ENCODE measurements at places on chromosomes 11 and 22. TPM values are rescaled to one million over a fixed set of nuclear protein-coding genes. Genes with fewer than 3 reads are reported as not detected.

The ALX4 gene
- not detected for total RNA-seq

The PLAAT5 gene
- not detected for total RNA-seq

The BATF2 gene
- 0.77 TPM for total RNA-seq

The MN1 gene
- total RNA-seq = 3.1 TPM

The C11orf86 gene
- total RNA-seq = not detected

The BMAL1 gene
- total RNA-seq = 7.3 TPM

The PDE2A gene
- total RNA-seq = 1.3 TPM

The PIH1D2 gene
- total RNA-seq = 1.9 TPM

All from regular cardiac myocyte (primary cell).